ENCODE measurements at places on chromosomes 11 and 22.
A peak's percentile ranks its signal among the peaks of the same experiment; 100 is the strongest.

DNA sequence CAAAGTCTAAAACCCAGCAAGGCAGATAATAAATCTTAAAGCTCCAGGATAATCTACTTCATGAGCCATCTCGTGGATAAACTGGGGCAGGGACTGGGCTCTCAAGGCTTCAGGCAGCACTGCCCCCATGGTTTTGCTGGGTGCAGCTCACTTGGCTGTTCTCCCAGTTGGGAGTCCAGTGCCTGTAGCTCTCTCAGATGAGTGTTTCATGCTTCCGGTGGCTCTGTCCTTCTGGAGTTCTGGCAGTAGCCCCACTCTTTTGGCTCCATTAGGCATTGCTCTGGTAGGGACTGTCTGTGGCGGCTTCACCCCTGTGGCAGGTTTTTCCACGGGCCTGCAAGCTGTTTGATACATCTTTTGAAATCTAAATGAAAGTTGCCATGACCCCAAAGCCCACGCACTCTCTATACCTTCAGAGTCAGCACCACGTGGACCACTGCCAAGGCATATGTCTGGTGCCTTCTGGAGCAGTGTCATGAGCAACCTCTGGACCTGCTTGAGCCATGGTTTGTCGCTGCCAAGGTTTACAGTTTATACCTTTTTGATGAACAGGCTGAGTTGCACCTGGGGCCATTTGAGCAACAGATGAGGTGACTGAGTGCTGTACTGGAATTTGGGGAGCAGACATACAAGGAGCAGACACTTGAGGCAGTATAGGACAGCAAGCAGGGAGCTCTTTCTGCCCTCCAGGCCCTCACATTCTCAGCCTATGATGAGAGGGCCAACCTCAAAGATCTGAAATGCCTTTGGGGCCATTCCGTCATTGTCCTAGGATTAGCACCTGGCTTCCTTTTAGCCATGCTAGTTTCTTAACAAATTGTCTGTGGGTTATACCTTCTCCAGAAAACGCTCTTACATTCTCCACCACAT is 48.6 kb downstream of the MTNR1B start:
- DNase-seq: no peak

DNA sequence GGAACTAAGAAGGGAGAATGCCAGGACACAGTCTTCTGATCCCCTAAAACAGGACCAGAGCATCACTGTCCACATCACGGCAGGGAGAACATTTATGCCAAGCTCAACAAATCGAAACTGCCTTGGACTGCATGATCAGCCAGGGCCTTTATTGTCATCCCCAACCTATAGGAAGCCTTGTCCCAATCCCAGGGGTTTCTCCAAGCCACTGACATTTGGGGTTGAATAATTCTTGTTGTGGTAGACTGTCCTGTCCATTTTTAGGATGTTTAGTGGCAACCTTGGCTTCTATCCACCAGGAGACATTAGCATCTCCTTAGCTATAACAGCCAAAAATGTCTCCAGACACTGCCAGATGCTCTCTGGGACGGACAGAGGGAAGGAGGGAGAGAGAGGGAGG is 37.1 kb downstream of the RPL27A start:
- no peak for DNase-seq

DNA sequence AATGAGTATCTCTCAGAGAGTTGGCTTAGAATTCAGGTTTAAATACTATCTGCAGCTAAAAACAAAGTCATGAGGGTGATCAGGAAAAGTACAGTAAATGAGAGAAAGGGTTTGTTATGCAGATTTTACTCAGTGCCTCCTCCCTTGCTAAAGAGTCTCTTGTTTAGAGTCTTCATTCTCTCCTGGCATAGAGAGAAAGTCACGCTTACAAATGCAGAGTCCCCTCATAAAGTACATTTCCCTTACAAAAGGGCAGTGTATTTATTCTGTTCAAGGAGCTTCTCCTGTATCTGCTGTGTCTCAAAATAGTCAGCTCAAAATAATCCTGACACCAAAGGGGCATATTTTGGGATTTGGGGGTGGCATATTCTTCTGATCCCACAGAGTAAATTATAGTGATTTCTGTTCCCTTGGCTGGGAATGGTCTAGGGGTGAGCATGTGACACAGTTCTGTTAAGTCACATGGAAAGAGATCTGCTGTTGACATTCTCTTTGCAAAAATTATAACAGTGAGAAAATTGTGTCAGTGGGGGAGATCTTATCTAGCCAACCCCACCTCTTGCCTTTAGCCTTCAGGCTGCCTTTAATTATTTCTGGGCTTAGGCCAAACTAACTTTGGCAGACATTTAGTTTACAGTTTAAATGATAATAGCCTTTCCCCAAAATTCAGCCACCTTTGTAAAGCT is 102.9 kb downstream of the MTNR1B start:
- no peak for DNase-seq

DNA sequence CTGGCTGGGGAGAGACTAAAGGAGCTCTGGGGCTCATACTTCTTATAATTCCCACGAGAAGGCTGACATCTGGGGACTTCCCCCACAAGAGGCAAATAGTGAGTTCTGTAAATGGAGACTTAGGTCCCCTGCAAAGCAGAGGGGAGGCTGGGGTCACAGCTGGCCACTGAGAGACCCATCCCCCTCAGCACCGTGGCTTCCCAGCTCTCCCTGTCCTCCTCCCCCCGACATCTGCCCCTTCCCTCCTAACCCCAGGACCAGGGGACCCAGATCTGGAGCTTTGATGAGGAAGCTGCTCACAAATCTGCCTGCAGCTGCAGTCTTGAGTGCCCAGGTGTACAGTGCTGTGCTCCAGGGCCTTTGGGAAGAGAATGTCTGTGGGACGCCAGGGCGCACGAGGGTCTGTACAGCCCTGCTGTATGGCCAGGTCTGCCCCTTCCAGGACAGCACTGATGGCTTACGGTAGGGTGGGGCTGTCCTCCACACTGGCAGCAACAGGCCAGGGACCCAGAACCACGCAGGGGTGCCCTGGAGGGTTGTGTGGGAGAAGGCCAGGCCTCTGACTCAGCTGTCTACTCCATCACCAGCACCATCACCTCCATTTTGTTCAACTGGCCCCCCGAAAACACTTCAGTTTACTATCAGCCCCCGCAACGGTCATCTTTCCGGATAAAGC is 1.1 kb downstream of the RGL4 start:
- DNase-seq: no peak

DNA sequence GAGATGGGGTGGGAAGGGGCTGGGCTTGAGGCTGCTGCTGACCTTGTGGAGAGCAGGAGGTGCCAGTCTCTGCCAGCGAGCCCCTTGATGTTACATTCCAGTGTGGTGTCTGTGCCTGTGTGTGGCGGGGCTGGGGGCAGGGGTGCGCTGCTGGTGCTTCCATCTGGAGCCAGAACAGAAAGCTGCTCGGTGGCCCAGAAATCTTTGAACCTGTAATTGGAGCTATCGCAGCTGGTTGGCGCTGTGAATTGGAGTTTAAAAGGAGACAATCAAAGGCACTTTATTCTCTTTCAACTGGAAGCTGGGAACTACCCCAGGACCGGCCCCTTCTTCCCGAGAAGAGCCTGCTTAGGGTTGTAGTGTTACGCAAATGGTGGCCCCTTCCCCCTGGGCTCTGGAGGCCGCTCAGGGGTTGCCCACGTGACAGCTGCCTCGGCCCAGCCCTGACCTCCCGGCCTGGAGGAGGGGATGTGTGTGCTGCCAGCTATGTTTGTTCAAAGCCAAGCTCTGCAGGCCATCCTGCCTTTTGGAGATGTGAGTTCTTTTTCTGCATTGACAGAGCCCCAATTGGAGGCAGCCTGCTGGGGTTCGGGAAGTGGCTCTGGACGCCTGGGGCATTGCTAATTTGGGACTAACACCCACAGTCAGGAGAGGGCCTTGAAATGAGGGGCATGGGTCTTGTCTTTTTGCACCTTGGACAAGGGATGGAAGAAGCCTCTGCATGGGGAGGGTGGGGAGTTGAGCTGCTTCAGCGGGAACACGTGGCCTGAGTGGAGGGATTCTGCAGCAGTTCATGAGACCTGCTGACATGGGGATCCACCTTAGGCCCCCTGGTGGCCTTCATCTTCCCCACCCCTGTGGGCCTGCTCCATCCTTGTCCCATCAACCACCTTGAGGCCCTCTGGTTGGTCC is 14.0 kb upstream of the ARSA start:
- DNase-seq: peak; percentile 32

GRCh38 chr11:17897495-17897894 is 115.4 kb downstream of the SERGEF start:
- no peak for DNase-seq

Measured in MV-4-11 (cell line).